ENCODE measurements at places on chromosomes 6 and 20. TPM values are rescaled to one million over a fixed set of nuclear protein-coding genes. Genes with fewer than 3 reads are reported as not detected.

The CRISP1 gene
- total RNA-seq, result not detected

The TENT5A gene
- 0.48 TPM for total RNA-seq

The C20orf141 gene
- total RNA-seq, result not detected

The MAP7 gene
- total RNA-seq, result 0.21 TPM

The RIPOR2 gene
- 37.9 TPM for total RNA-seq

The UBD gene
- 24.6 TPM for total RNA-seq

The BNIP5 gene
- 0.13 TPM for total RNA-seq

The GABRR1 gene
- total RNA-seq, result not detected

The KCNG1 gene
- total RNA-seq, result not detected

The BMP5 gene
- not detected for total RNA-seq

The MEP1A gene
- total RNA-seq, result not detected

The PSORS1C1 gene
- not detected for total RNA-seq

The TBCC gene
- 18.5 TPM for total RNA-seq

The LGSN gene
- not detected for total RNA-seq

The PPP1R10 gene
- 75.1 TPM for total RNA-seq

The FUT9 gene
- total RNA-seq, result not detected

The C4B gene
- total RNA-seq, result 3.1 TPM

The CDH4 gene
- not detected for total RNA-seq

The GSTA1 gene
- total RNA-seq, result 0.56 TPM

The KCNK5 gene
- 4.2 TPM for total RNA-seq

The MYLK2 gene
- 0.67 TPM for total RNA-seq

The COL11A2 gene
- 0.51 TPM for total RNA-seq
